ENCODE measurements at places on chromosomes 6 and 20.

- no peak for DNase-seq
Observed at GRCh38 chr20:48098866-48099265, 313.6 kb upstream of the SULF2 start.

DNA sequence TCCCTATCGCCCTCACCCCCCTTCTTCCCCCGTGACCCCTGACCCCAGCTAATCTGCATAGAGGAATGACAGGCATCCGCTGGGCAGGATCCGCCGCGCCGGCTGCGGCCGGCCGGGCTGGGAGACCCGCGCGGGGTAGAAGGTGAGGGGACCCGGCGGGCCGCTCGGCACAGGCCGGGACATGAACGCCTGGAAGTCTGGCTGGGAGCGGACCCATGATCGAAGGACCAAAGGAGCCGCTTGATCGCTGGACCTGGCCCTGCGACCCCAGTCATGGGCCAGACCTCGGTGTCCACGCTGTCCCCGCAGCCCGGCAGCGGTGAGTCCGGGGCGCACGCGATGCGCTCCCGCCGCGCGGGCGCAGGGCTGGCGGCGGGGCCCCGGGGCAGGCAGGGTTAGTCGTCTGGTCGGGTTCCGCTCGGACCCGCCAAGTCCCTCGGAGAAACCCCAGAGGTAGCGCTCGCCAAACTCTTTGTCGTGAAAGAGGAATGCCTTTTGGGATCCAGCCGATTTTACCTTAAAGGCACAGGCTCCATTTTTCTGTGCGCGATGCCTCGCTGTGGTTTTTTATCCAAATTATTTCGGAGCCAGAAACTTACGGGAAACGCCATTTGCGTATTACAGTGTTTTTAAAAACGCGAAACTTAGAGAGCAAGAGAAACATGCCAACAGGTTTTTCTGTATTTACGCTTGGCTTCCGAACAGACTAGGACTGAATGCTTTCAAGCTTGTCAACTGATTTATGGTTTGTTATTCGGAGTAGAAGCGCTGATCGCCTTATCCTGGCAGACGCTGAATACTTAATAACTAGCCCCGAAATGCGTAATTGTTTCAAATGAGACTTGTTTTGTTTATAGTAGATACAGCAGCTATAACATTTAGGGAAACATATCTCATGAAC is at the start of gene PHACTR2:
TSS of gene PHACTR2 (plus strand) at position 75 of the 901 bp plus-strand sequence. CDS start at position 274, 199 bp downstream.
- no peak for DNase-seq

- no peak for DNase-seq
Observed at GRCh38 chr6:164929408-164929977, 379.9 kb downstream of the C6orf118 start.

- DNase-seq = no peak
Observed at GRCh38 chr20:44698351-44698750, 16.8 kb upstream of the CCN5 start.

GRCh38 chr20:57190536-57191264 is 75.7 kb downstream of the BMP7 start:
- DNase-seq = no peak

- peak; percentile 13 for DNase-seq
Observed at GRCh38 chr6:142478117-142478516, 176.3 kb downstream of the ADGRG6 start.

Data from NCI-H2171 (cell line).